ENCODE measurements at places on chromosomes 16 and 17.

DNA sequence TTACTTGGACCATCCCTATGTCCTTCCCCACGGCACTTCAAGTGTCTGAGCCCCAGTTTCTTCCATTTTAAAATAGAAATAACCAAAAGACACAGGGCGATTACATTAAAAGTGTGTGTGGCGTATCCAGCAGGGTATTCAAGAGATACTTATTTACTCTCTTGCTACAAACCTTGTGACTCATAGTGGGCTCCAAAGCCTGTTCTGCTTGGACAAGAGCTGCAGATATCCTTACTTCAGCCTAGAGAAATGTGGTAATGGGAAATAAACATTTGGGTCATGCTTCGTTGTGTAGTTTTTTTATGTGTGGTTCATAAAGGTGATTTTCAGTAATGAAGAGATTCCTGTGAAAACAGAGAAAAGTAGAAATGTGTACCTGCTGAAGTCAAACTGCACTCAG lies 288.9 kb upstream of the CDH11 start:
- DNase-seq = no peak

- DNase-seq = peak; percentile 55
Measured at GRCh38 chr16:57621521-57622271, 6.7 kb upstream of the ADGRG1 start.

- no peak for DNase-seq
Measured at GRCh38 chr16:8591451-8591850, 1.1 kb upstream of the TMEM114 start.

DNA sequence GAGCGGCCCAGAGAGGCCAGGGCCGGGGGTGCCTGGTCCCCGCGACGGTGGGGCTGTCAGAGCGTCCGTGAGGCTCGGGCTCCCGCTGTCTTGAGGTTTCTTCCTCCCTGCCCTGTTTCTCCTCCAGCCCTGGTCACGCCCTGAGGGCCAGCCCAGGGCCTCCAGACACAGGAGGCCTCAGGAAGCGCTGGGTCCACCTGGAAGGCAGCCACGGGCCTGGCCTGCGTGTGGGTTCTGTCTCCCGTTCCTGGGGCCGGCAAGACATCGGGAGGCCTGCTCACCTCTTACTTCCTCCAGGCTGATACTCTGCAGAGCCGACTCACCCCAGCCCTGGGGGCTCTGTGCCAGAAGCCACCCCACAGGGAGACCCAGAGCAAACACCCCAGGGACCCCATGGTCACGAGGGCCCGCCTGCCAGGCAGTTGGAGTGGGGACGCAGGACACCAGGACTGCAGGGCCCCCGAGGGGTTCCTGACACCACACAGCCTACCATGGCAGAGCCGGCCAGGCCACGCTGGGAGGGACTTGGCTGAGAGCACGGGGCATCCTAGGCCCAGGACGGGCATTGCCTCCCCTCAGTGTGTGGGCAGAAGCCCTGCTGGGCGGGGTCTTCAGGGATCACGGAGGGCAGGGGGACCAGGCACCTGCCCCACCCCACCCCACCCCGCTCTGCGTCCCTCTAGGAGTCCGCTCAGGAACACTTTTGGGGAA lies 18.9 kb upstream of the CACNA1H start:
- DNase-seq = no peak

DNA sequence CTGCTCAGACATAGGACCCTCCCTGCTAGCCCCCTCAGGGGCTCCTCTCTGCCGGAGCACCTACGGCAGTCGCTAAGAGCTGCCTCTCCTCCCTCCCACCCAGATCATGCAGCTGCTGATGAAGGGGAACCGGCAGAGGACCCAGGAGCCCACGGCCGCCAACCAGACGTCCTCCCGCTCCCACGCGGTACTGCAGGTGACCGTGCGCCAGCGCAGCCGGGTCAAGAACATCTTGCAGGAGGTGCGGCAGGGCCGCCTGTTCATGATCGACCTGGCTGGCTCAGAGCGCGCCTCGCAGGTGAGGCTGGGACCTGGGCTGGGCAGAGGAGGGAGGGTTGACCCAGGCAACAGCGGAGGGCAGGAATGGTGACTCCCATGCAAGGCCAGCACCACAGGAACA lies 17.0 kb downstream of the BTBD17 start:
- DNase-seq = no peak

DNA sequence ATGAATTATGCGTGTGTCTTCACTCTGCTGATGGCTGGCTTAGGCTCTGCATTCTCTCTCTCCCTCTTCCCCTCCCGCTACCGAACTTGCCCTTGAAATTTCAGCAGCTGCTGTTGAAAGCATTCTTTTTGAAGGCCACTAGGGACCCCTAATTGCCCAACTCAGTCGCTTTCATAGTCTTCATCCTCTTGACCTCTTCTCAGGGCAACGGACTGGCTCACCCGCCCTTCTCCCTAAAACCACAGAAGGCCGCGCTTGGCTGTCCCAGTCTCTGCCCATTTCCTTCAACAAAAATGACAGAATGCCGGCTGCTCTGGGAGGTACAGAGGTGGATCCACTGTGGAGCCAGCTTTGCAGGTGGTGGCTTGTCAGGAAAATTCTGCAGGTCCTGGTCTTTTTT lies 21.0 kb upstream of the FMNL1 start:
- no peak for DNase-seq

GRCh38 chr16:48075398-48075797 lies 80.4 kb downstream of the ABCC12 start:
- DNase-seq = no peak

DNA sequence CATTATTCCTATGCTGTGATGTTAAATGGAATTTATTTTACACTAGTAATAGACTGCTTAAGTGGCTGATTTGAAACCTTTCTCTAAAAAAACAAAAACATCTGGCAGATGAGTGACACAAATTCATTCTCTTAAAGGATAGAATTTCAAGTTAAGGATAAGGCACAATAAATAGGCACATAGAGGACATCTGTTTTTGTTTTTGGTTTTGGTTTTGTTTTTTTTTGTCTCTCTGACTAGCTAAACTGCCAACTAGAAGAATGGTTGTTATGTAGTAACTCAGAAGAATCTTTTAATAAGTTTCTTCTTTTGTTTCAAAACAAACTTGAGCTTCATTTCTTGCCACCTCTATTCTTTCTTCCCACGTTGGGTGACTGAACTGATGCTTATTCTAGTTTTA lies 5.1 kb upstream of the VPS4A start:
- DNase-seq = no peak

DNA sequence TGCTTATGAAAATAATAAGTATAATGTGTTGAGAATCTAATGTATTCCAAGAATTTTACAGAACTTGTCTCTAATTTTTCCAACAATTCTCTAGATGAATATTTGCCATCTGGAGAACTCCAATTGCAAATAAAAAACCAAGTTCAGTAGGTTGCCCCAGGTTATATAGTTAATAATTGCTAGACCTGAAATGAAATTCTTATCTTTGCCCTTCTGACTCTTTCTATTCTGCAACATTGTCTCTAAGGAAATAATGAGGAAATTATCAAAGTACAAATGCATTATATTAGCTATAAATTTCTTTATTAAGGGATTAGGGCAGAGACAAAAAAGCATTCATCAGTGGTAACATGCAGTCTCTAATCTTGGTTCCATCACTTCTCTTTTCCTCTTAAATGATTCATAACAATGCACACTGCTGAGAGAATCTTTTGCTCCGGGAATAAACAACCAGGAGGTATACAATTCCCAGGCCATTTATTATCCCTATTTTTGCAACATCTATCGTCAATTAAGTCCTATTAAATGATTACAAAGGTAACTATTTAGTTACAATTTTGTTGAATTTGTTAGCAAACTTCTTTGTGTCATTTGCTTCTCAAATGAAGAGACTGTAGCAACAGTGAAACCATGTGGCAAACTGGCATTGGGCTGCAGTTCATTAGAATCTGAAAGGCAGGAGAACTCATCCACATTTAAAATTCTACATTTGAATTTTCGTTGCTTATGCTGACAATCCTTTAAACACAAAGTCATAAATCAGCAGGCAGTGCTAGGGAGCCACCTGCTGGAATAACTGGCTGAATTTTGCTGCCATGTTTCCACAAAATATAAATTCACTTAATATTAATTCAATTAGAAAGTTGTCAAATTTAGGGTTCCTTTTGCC lies 349.6 kb downstream of the KIF2B start:
- DNase-seq = no peak

DNA sequence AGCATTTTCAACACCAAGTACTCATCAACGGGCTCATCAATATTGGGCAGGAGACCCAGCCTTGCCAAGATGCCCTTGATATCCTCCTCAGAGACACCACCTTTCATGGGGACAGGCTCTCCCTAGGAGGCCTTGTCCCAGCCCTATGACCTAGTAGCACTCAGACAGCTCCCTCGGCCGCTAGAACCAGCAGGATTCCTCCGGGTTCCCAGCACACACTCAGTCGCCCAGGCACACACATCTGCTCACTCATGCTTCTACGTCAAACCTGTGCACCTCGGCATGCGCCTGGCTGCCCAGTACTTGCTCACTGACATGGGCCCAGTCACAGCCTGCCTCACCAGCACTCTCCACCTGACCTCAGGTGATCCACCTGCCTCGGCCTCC lies 17.0 kb downstream of the SRCIN1 start:
- DNase-seq = no peak

GRCh38 chr17:65058593-65058992 lies 2.1 kb upstream of the GNA13 start:
- DNase-seq = peak; percentile 72
